ENCODE measurements at places on chromosomes 6 and 20. TPM values are rescaled to one million over a fixed set of nuclear protein-coding genes. Genes with fewer than 3 reads are reported as not detected.

Gene CHRNA4
- 6.3 TPM for total RNA-seq

DNA sequence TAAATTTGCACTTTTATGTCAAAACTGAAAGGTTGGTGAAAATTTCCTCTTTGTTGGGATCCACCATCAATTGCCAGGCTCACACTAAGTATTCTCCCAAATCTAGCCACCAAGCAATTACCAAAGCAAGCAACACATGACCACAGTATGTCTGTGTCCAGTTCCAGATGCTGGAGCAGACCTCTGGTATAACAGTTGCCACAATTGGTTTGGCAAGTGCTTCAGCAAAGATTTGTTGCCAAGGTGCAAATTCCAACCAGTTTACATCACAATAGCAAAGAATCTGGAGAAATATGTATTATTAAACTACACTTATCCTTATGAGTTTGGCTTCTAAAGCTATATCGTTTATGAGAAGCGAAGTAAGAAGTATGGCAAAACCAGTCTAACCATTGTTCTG is 6.4 kb downstream of the GTF2H5 start:
- DNase-seq, result no peak

Gene EDN1
- total RNA-seq, result not detected

- no peak for DNase-seq
Observed at GRCh38 chr6:32070814-32071543, 32.8 kb downstream of the CYP21A2 start.

DNA sequence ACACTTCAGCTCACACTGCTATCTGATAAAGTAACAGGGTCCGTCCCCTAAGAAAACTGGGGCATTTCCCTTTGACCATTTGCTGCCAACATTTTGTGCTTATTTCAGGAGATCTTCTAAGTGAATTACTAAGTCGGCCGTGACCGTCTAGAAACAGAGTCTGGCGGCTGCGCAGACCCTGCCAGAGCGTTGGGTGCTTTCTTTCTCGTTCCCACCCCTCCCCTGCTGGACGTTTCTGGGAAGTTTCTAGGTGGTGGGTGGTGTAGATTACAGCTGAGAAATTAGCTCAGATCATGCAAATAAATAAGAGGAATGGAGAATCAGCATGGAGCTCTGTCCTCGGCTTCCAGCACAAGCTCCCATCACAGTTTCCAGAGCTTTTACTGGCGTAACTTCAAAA is 128.1 kb downstream of the MYLK4 start:
- DNase-seq, result no peak

- DNase-seq, result no peak
Observed at GRCh38 chr6:154872542-154873114, 122.5 kb upstream of the TIAM2 start.

DNA sequence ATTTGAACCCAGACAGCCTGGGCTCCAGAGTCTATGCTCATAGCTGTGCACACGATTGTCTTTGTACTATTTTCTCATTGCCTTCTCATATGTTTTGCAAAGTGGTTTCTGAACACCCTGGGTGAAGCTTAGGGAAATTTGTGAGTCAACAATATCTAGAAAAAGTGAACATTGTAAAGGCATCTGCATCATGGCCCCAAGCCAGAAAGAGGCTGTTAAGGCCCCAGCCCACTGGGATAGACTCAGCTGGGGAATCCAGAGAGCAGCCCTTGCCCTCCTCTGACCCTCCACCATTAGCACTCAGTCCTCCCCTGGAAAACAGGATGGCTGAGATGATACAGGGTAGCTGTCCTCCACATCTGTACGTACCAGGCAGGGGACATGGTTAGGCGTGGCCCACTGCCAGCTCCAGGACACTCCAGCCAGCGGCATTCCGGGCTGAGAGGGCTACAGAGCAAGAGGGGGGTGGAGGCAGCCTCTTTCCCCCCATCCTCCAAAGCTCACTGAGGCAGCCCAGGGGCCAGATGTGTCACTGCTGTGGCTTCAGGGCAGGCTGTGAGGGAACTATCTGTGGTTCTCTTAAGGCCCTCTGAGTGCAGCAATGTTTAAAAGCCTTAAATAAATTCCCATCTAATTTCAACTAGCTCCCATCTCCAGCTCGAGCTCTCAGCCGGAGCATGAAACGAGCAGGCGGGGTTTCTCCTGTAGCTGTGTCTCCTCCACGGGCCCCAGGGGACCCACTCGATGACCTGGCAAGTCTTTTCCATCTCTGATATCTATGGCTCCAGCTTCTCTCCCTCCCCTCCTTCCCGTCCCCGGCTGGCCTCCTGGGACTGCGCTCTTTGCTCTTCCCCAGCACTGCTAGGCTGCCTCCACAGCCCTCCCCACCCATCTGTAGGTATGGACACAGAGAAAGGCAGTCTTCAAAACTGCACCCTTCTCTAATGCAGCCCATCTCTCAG is 209.4 kb upstream of the LRFN2 start:
- no peak for DNase-seq

Gene GTSF1L
- not detected for total RNA-seq

GRCh38 chr6:20366082-20366830 is 35.4 kb upstream of the E2F3 start:
- DNase-seq, result no peak

- DNase-seq, result no peak
Observed at GRCh38 chr6:44868335-44868668, 459.8 kb upstream of the RUNX2 start.

Gene FOXQ1
- not detected for total RNA-seq

DNA sequence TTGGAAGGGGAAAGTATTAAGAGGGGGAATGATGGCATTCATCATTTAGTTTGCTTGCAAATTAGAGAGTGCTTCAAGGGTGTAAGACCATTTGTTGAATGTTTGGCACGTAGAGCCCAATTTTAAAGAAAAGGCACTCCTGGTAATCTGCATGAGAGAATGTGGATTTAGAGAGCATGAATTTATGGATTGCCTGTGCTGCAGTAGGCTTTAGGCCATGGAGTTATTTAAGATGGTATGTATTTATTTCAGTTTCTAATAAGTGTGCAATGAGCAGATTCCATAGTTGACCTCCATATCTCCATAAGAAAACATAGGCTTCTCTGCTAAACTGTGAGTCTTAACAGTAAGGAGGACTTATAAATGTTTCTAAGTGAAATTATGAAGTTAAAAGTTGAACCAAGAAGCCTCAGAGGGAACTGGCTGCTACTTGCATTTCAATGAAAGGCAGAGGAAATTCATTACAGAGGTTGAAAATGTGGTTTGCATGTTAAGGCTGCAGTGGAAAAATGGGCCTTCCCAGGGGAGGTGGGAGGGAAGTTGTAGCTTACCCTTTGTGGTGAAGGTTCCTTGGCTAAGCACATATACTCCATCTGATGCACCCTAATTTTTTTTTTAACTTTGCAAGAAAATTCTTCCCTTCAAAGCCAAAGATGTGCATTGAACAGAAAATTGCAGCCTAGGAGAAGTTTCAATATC is 134.2 kb downstream of the CARMIL1 start:
- DNase-seq, result no peak

Gene LHFPL5
- not detected for total RNA-seq

DNA sequence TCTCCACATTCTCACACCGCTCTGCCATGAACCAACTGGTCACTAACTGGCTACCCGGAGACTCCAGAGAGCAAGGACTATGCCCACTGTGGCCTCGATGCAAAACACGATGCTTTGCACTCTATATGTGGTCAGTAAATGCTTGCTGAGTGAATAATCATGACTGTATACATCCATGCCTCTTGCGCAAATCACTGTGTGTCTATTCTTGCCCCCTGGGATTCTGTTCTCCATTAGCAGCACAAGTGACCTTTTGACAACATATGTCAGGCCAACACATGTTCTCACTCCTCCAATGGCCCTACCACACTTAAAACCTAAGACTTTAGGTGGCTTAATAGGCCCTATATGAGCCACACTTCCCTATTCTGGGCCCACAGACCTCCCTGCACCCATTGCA is 16.9 kb downstream of the KIF16B start:
- no peak for DNase-seq

Gene RALY
- total RNA-seq, result 313 TPM

Gene OR2H2
- total RNA-seq, result not detected

DNA sequence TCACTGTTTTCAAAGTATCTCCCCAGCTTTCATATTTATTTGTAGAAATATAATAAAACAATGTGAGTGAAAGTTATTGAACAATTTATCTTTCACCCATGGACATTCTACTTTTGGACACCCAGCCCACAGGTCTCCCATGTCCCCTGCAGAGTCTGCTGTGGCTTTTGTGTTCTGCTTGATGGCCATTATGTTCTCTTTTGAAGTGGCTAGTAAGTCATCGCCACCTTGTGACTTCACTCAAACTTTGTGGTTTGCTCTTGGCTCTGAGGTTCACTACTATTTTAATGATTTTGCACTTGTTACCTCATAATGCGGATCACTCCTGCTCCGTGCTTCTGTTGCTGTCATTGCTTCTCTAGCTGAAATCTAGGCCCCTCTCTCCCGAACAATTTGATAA is 10.2 kb upstream of the DEFB113 start:
- no peak for DNase-seq

DNA sequence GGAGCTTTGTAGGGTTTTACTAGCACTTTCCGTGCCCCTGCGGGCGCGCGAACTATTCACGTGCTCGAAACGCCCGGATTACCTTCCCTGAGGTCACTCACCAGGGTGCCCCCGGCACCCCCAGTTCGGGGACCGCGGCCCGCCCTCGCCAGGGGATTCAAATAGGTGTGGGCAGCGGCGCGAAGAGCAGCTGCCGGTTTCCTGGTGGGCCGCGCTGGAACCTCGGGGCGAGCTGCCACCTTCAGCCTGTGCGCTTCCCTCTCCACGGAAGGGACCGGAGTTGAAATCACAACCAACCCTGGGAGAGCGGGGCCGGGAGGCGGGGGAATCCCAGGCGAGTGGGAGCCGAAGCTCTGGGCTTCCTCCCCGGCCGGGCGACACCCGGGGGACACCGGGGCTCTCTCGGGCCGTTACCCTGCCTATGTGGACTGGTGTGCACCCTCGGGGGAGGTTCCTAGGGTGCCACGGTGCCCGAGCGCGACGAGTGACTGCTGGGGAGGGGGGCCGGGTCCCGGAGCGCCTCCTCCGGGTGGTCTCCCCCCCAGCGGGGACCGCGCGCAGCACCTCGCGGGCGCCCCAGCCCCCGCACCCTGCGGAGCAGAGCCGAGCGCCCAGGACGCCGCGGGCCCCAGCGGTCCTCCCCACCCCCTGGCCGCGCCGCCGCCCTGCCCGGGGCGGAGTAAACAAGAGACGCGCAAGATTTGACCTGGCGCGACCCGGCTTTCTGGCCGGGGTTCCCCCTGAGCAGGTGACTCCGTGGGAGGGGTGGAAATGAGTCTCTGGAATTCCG is 2.1 kb upstream of the HIVEP2 start:
- peak; percentile 27 for DNase-seq

Gene SASH1
- total RNA-seq, result 88.0 TPM

- no peak for DNase-seq
Observed at GRCh38 chr6:67009818-67010217, 1302.8 kb upstream of the EYS start.

Gene TBPL1
- 53.2 TPM for total RNA-seq

Gene MCCD1
- not detected for total RNA-seq

- DNase-seq, result no peak
Observed at GRCh38 chr6:35557239-35557638, 44.5 kb upstream of the TULP1 start.

- peak; percentile 14 for DNase-seq
Observed at GRCh38 chr6:33851959-33852358, 48.2 kb upstream of the MLN start.

DNA sequence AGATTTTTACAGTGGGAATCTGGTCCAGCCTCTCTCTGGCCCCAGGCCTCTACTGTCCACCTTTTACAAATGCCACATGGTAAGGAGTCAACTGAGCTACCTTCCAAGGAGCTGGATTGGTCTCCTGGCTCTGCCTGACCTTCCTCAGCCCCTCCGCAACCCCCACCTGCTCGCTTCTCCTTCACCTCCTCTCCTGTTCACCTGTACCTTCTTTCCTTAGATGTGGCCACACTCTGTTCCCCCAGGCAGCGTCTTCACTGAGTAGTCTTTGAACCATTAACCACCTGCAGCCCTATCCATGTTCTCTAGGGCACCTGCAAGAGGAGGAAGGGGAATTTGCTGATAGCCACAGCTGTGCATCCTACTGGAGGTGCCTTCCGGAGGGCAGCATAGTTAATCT is 55.3 kb upstream of the DDR1 start:
- DNase-seq, result no peak

DNA sequence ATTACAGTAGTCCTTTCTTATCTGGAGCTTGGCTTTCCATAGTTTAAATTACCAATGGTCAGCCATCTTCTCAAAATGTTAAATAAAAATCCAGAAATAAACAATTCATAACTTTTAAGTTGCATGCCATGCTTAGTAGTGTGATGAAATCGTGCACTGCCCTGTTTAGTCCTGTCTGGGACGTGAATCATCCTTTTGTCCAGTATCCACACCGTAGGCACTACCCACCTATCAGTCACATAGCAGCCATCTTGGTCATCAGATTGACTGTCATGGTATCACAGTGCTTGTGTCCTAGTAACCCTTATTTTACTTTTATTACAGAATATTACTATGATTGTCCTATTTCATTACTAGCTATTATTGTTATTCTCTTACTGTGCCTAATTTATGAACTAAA is 924.1 kb downstream of the EYS start:
- DNase-seq, result no peak

DNA sequence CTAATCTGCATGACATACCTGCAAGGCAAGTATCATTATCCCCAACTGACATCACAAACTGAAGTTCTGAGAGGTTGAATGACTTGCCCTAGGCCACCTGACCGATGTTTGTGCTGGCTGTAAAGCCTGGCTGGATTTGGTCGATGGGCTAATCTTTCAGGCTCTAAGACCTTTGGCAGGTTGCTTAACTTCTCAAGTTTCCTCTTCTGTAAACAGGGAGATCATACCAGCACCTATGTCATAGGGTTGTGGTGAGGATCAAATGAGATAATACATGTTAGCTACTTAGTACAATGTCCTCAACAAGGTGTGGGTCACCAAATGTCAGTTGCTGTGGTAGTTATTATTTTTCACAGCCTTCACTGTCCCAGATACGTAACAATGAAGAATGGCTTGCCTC is 14.2 kb downstream of the ANKRD66 start:
- no peak for DNase-seq

Gene DEFB119
- total RNA-seq, result not detected

DNA sequence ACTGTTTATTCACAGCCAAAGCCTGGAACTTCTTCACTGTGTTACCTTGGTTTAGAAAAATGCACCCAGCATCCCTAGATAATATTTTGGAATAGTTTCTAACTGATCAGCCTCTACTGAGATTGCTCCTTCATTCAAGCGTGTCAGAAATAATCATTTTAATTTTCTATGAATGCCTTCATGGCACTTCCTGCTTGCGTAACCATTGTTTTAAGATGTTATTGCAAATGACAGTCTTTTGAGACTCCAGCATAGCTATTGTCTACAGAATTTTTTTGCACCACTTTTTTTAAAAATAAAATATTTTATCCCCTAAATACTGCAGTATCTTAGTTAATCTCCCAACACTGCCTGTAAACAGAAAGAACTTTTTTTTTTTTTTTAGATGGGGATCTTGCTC is 213.1 kb downstream of the PHACTR1 start:
- no peak for DNase-seq

Gene MSH5
- total RNA-seq, result 86.2 TPM

All from neural crest cell (in vitro differentiated cells).